ENCODE measurements at places on chromosomes 2 and 18.

DNA sequence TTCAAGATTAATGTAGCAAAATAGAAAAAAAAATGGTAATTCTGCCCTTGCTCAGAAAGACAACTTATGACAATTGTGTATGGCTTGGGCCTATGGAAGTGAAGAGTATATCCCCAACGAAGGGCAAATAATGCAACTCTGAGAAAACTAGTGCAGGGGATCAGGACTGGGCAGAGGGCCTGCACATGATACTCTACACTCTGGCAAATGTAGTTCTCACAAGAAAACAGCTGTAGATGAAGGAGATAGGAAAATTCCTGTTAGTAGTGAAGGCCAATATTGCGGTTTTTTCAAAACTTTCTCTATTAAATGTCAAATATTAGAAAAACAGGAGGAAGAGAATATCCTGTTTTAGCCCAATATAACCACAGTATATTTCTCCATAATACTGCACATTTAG, 77.8 kb downstream of the SCN9A start:
- DNase-seq, result no peak

DNA sequence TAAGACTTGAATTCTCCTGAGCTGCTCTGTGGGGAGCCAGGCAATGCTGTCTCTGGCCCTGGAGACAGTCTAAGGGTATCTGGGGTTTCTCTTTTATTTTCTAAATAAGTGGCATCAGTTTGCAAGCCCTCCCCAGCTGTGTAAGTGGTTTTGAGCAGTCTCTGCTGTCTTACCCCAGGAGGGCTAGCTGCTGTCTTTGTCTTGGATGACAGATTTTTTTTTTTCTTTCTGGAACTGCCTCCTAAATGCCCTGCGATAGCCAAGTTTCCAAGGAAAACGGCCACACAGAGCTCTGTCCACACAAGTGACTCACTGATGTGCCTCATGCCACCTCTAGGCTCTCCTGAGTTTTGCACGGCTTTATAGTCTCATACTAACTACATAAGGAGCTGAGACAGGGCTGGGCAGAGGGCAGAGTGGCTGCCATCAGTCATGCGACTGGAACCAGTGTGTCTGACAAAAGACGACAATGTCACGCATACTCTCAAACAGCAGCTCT, 37.2 kb upstream of the THOC1 start:
- no peak for DNase-seq

- DNase-seq, result peak; percentile 56
These were observed 19.6 kb downstream of the TUBB6 start for GRCh38 chr18:12327510-12328178.

DNA sequence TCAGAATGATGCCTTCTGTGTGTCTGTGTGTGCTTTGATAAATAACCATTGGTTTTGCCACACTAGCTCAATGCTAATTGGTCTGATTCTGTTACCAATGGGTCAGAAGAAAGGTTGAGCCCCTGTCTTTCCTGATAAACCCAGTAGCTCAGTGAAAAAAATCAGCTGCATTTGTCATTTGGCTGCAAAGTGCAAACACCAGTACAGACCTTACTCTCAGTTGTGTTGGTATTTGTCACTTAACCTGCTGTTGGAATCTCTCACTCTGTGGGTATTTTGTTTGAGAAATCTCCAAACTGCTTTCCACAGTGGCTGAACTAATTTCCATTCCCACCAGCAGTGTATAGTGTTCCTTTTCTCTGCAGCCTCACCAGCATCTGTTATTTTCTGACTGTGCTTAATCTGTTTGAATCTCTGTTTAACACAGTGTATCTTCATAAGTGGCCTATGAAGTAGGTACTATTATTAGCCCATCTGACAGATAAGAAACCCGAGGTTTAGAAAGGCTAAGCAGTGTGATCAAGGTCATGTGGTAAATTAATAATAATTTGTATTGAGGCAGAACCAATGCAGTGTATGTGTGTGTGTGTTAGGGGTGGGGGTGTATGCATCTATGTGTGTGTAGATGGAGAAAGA, 26.7 kb downstream of the LIMS1 start:
- DNase-seq, result no peak

GRCh38 chr2:85114586-85115330, 18.4 kb upstream of the TCF7L1 start:
- no peak for DNase-seq

DNA sequence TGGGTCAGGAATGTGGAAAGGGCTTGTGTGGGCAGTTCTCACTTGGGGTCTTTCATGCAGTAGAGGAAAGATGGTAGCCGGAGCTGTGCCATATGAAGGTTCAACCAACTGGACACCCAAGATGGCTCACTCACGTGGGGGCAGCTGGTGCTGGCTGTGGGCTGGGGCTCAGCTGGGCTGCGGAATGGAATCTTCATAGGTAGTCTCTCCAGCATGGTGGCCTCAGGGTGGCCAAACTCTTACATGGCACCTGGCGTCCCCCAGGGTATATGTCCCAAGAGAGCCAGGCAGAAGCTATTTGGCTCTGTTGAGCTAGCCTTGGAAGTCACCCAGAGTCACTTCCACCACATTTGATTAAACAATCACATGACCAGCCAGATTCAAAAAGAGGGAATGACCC, 163.1 kb upstream of the KLHL29 start:
- DNase-seq, result no peak

- DNase-seq, result no peak
These were observed 14.2 kb upstream of the GAL3ST2 start for GRCh38 chr2:241762321-241762932.

DNA sequence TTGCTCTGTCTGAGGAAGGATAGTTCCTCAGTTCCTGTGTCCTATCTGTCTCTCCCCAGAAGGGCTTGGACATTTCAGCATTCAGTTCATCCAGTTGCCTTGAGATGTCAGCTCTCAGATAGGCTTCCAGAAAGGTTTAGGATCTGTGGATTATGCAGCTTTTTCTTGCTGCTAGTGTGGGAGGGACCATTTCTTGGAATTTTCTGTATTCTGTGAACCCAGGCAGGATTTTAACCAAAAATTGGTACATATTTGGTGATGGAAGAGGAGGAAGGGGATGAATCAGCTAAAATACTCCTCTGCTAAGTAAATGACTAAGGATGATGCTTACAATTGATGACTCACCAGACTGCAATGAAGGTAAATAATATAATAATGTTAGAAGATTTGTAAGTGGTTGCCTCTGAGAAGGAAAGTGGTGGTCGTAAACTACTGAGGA, 58.6 kb upstream of the DOCK10 start:
- DNase-seq, result no peak

DNA sequence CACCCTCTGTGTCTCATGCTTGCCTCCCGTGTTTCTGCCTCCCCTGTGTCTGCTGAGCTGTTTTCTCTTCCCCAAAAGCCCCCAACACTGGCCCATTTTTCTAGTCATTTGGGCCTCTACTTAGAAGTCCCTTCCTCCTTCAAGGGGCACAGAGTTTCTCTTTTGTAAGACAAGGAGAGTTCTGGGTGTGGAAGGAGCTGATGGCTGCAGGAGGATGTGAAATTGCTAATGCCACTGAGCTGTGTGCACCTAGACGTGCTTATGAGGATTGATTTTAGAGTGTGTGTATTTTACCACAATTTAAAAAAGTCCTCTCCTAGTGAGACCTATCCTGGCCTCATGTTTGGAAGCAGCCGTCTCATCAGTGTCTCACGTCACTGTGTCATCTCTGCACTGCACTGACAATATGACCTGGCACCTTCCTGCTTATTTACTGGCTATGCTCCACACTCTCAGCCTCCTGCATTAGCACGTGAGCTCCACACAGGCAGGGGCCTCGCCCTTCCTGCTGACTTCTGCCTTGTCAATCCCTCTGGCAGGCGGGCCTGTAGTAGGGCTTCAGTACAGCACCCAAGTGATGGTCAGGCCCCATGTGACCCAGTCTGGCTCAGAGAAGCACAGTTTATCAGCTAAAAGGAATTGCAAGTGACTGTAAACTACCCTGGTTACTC, 8.0 kb upstream of the MBP start:
- no peak for DNase-seq

DNA sequence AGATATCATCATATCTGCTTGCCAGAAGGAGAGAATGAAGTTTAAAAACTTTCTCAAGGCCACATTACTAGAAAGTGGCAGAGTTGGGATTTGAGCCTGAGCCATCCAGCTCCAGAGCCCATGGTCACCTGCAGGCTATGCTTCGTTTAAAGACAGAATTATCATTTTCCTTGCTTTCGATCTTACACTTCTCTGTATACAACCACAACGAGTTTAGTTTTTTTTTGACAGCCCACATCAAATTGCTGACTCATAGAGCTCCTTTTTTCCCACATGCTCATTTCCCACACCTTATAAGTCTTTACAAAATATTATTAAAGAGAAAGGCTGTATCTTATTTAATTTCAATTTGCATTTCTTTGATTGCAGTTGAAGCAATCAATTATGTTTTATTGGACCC, 6.5 kb downstream of the PLEK start:
- no peak for DNase-seq

DNA sequence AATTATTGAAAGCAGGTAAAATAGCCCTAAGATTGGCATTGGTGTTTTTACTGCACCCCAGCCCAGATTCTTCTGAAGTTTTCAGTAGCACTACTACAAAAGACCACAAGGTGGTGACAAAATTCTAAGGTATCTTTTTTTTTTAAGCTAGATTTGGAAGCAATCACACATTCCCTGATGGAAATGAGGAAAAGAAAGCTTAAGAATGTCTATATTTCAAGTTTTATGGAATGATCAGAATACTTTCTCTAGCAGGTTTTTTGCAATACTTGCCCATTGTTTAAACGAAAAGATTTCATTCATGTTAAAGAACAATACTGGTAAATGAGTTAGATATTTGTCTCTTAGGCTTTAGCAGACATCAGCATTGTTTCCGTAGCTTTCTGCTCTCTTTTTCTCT, 32.1 kb upstream of the ZNF638 start:
- peak; percentile 20 for DNase-seq

- DNase-seq, result no peak
These were observed 55.5 kb downstream of the NCK2 start for GRCh38 chr2:105800036-105800713.

GRCh38 chr2:239813261-239814115, 211.7 kb downstream of the NDUFA10 start:
- no peak for DNase-seq

DNA sequence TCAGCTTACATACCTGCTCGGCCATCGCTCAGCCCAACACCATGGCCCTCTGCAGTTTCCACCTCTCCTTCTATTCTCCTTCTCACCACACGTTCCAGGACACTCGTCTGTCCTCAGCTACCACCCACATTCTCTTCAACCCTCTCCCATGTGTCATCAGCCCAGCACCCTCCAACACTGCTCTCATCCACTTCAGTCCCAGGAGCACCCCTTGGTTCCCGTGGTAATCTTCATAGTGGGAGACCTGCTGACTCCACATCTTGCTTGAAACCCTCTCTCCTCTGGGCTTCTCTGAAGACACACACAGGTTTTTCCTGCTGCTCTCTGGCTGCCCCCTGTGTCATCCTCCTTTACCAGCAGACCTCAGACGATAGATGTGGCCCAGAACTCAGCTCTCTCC, 228.7 kb downstream of the GBX2 start:
- no peak for DNase-seq

DNA sequence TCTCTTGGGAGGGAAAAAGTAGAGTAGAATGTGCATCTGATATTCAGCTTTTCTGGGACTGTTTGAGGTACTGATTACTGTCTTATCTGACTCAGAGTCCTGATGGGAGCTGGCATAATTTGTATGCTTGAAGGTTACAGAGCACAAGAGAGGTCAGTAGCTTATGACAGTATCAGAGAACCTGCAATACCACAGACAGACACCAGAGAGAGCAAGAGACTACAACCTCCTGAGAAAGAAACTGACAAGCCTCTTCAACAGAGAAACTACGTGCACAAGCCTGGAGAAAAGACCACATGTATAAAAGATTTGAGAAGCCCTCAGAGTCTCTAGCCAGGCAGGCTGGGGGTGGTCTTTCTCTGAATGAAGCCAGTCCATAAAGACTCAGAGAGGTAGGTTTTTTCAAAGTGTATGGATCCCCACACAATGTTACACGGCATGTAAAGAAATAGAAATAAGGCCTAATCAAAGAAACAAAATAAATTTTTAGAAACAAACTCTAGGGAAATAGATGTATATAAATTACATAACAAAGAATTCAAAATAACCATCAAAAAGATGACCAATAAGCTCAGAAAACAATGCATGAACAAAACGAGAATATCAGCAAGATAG, 568.3 kb downstream of the LRRTM4 start:
- peak; percentile 67 for DNase-seq

GRCh38 chr2:227456772-227457171, 15.2 kb upstream of the AGFG1 start:
- DNase-seq, result no peak

- no peak for DNase-seq
These were observed 238.3 kb downstream of the TDRD15 start for GRCh38 chr2:21361957-21362486.

- DNase-seq, result no peak
These were observed 41.4 kb downstream of the STEAP3 start for GRCh38 chr2:119264781-119265692.

DNA sequence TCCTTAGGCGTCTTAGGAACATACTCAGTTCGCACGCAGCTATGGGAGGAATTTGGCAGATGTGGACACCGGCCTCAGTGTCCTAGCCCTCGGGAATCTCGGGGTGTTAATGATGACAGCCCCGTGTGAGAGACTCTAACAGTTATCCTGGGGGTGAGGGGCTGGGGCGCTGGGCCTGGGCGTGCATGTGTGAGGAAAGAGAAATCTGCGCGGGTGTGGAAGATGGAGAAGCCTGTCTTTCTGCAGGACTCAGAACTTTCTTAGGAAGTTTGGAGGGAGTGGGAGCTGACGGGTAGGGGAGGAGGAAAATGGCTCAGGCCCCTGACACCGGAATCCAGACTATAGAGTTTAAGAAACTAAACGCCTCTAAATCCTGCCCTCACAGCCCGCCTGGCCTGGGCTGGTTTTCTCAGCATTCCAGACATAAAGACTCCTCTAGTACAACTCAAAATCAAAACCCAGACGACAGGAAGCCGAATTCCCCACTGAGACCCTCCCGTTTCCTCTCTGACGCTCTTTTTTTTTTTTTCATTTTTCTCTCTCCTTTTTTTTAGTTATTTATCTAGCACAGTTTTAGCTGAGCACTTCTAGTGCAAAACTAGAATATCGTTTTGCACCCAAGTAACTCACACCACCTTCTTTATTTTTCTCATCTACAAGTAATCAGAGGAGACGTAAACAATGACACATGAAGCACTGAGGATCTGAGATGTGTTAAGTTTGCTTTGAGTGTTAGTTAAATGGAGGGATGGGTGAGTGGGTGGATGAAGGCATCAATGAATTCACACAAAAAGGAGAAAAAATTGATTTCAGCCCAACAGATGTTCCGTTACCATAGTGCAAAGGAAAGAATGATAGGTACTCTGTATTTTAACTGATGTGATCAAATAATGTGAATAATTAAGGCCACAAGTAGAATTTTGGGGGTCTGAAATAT, 1.2 kb upstream of the HAAO start:
- DNase-seq, result peak; percentile 38
